Effector memory CD8-positive, alpha-beta T cell (primary cell): ENCODE measurements at places on chromosomes 2 and 18.

- H3K36me3 ChIP-seq = peaks cover 9% of the 10 kb centered on the region
- H3K4me1 ChIP-seq = peaks cover 14% of the 10 kb centered on the region
- no peak for DNase-seq
- H3K4me3 ChIP-seq = no peak overlapping the region
Observed at GRCh38 chr18:79203017-79203605, 133.9 kb downstream of the ATP9B start.

DNA sequence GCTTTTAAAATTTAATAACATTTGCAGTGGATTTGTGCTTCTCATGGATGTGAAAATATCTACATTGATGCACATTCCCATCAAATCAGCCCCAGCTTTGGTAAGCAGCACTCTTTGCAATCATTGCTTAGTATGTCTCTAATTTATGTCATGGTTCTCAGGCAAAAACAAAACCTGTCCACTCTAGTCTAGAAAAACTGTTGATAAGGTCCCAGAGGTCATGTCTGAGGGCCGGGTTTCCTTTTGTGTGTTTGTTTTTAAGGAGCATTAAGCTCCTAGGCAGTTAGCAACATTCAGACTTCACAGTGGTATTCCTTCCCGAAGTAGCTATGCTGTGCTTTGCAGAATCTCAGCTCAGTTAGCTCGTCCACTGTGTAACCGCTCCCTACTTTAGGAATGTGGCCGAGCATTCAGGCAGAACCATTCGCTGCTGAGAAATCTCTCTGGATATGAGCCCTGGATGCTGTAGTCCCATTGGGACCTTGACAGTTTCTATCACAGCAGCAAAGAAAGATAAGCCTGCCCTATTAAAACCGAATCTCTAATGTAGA lies 4.0 kb downstream of the DIPK1C start:
- H3K27me3 ChIP-seq = peaks cover 39% of the 10 kb centered on the region
- H3K27ac ChIP-seq = no peak overlapping the region
- H3K36me3 ChIP-seq = no peaks in the 10 kb centered on the region
- no peak overlapping the region for H3K4me3 ChIP-seq

GRCh38 chr2:196262606-196263005 lies 91.2 kb upstream of the STK17B start:
- H3K27me3 ChIP-seq = no peaks in the 10 kb centered on the region
- H3K4me3 ChIP-seq = peak overlapping the region; percentile 74
- H3K36me3 ChIP-seq = peaks cover 5% of the 10 kb centered on the region
- peaks cover 49% of the 10 kb centered on the region for H3K4me1 ChIP-seq
- no peak for DNase-seq
- peak overlapping the region; percentile 93 for H3K27ac ChIP-seq

- no peaks in the 10 kb centered on the region for H3K27me3 ChIP-seq
- peaks cover 8% of the 10 kb centered on the region for H3K36me3 ChIP-seq
- peak overlapping the region; percentile 38 for H3K4me3 ChIP-seq
- peak overlapping the region; percentile 66 for H3K27ac ChIP-seq
- no peak for DNase-seq
- H3K4me1 ChIP-seq = peaks cover 39% of the 10 kb centered on the region
Observed at GRCh38 chr2:101710036-101710435, 12.5 kb downstream of the MAP4K4 start.

GRCh38 chr18:50956116-50956515 lies 11.7 kb upstream of the ELAC1 start:
- H3K27ac ChIP-seq = no peak overlapping the region
- H3K4me3 ChIP-seq = no peak overlapping the region
- no peak for DNase-seq
- H3K27me3 ChIP-seq = no peaks in the 10 kb centered on the region
- H3K36me3 ChIP-seq = no peaks in the 10 kb centered on the region

DNA sequence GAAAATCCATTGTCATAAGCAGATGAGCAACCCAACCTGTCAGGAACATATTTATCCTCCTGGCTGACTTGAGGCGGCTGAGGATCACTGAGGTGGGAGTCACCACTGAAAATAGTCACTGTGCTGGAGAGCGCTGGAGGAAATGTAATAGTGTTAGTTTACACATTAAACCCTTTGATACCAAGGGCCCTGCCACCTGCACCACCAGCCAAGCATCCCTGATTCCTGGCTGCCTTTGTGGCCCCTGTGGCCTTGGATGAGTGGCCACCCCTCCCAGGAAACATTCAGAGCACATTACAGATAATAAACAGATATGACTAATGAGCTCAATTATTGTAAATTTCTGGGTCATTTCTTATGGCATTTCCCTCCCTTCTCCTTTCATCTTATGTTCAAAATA lies 105.9 kb downstream of the LYPD1 start:
- H3K27ac ChIP-seq = no peak overlapping the region
- H3K4me1 ChIP-seq = no peaks in the 10 kb centered on the region
- no peak for DNase-seq
- no peaks in the 10 kb centered on the region for H3K36me3 ChIP-seq
- no peak overlapping the region for H3K4me3 ChIP-seq

GRCh38 chr18:56836173-56836572 lies 185.0 kb downstream of the WDR7 start:
- peaks cover 1% of the 10 kb centered on the region for H3K4me1 ChIP-seq
- H3K4me3 ChIP-seq = no peak overlapping the region
- no peaks in the 10 kb centered on the region for H3K27me3 ChIP-seq
- peaks cover 6% of the 10 kb centered on the region for H3K36me3 ChIP-seq

- peaks cover 2% of the 10 kb centered on the region for H3K36me3 ChIP-seq
- no peak overlapping the region for H3K27ac ChIP-seq
- no peak for DNase-seq
- H3K4me1 ChIP-seq = peaks cover 2% of the 10 kb centered on the region
Observed at GRCh38 chr2:3107567-3107966, 270.1 kb downstream of the EIPR1 start.

GRCh38 chr2:80830891-80831290 lies 526.3 kb upstream of the LRRTM1 start:
- no peaks in the 10 kb centered on the region for H3K36me3 ChIP-seq
- DNase-seq = no peak
- no peak overlapping the region for H3K4me3 ChIP-seq
- no peak overlapping the region for H3K27ac ChIP-seq
- H3K4me1 ChIP-seq = no peaks in the 10 kb centered on the region

DNA sequence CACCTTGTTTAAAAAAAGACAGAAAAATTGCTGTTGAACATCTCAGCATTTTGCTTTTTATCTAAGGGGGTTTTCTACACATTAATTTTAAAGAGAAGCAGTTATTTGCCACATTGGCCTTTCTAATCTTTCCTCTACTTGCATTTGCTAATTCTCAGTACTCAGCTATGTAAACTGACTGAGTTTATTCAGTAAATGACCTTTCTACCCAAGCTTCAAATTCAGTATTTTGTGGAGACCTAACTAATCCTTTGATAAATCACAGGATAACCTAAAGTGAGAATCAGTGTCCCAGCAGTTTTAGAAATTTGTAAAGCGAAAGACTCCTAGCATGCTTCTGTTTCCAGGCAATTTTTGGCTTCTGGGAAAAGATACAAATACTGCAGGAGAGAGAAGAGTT lies 288.4 kb downstream of the ASXL3 start:
- H3K27me3 ChIP-seq = no peaks in the 10 kb centered on the region
- no peaks in the 10 kb centered on the region for H3K36me3 ChIP-seq
- H3K27ac ChIP-seq = no peak overlapping the region

DNA sequence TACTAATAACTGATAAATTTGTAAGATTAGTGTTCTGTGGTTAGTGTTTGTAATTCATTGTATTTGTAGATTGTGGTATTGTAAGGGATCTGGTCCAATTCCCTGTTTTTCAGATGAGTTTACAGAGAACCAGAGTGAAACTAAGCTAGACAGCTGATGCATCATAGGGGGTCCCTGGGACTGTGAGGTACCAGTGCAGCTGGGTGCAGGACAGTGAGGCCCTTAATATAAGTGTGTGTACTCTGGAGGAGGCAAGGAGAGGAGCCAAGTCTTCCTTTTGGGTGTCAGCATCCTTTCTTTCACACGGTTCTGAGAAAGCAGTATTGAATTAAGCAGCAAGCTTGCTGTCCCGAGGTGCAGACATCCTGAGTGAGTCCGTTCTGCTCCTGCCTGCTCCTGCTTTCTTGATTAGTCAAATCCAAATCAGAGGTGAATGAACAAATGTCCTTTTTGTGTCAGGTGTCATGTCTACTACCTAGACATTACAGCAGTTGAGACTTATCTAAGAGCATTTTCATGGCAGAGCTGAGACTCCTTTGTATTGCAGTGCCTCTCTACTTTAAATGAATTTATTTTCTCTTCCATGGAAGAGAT lies 194.9 kb downstream of the MCFD2 start:
- H3K36me3 ChIP-seq = peaks cover 6% of the 10 kb centered on the region
- H3K27me3 ChIP-seq = no peaks in the 10 kb centered on the region
- no peak overlapping the region for H3K4me3 ChIP-seq
- DNase-seq = no peak
- H3K4me1 ChIP-seq = peaks cover 67% of the 10 kb centered on the region

DNA sequence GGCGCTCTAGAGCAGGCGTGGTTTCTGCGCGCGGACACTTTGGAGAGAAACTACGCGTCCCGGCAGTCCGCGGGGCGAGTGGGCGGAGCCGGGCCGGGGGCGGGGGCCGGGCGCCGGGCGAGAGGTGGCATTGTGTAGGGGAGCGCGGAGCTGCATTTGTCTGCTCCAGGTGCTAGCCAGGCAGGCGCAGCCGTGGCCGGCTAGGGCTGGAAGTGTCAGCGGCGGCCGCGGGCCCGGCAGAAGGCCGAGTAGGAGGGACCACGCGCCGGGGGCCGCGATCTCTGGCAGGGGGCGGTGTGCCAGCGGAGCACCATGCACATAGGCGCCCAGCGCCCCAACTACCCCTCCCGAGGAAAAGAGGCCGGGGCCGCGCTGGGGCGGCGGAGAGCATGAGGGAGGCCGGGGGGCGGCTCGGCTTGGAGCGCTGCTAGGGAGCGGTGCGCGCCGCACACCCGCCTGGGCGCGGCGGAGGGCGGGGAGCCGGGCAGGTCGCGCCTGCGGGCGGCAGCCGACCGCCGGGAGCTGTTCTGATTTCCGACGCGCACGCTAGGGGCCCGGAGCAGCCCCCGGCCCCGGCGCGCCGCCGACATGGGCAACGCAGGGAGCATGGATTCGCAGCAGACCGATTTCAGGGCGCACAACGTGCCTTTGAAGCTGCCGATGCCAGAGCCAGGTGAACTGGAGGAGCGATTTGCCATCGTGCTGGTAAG lies at the start of gene FMNL2:
TSS of gene FMNL2 (plus strand) at position 159 of the 710 bp plus-strand sequence.
- peak within 1 kb of the TSS; percentile 78 for H3K4me3 ChIP-seq
- no peak for DNase-seq
- H3K27ac ChIP-seq = no peak within 1 kb of the TSS

DNA sequence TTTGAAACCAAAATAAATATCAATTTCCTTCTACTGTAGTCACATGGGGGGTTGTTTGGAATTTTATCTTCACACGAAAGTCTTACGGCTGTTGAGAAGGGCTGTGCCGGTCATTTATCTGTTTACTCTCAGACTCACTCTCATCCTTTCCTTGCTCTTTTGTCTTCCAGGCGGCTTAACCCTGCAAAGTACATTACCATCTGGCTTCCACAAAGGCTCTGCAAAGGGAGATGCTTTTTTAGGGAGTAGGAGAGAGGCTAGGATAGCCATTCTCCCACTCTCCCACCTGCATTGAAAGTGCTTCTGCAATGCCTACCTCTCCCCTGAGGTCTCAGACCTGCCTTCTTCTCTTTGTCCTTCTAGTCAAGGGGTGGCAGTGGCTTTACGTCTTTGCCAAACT lies 247.6 kb downstream of the MEIS1 start:
- no peaks in the 10 kb centered on the region for H3K36me3 ChIP-seq
- no peaks in the 10 kb centered on the region for H3K27me3 ChIP-seq
- H3K4me3 ChIP-seq = no peak overlapping the region
- no peak overlapping the region for H3K27ac ChIP-seq
- no peaks in the 10 kb centered on the region for H3K4me1 ChIP-seq

DNA sequence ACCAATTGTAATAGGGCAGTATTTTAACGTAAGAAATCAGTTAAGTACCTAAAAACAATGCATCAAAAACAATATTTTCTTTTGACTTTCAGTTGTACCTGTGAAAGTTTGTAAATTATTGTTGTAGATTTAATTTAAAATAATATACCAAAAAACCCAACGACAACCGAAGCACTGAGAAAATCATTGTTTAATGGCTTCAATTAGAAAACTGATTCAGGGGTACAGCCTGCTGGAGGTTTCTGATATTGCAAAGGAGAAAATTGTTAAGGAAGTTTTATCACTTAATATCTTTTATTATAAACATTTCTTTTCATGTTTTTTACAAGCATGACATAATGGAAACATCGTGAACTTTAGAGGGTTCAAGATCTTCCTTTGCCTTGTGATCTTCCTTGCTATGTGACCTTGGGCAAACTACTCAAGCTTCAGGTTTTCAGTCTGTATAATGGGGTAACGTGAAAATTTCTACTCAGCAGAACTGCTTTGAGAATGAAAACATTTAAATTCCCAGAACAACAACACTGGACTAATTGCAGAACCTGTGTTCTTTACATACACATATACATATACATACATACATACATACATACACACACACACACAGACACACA lies 76.3 kb upstream of the GLS start:
- H3K4me3 ChIP-seq = no peak overlapping the region
- no peak for DNase-seq
- H3K4me1 ChIP-seq = no peaks in the 10 kb centered on the region
- H3K36me3 ChIP-seq = no peaks in the 10 kb centered on the region

DNA sequence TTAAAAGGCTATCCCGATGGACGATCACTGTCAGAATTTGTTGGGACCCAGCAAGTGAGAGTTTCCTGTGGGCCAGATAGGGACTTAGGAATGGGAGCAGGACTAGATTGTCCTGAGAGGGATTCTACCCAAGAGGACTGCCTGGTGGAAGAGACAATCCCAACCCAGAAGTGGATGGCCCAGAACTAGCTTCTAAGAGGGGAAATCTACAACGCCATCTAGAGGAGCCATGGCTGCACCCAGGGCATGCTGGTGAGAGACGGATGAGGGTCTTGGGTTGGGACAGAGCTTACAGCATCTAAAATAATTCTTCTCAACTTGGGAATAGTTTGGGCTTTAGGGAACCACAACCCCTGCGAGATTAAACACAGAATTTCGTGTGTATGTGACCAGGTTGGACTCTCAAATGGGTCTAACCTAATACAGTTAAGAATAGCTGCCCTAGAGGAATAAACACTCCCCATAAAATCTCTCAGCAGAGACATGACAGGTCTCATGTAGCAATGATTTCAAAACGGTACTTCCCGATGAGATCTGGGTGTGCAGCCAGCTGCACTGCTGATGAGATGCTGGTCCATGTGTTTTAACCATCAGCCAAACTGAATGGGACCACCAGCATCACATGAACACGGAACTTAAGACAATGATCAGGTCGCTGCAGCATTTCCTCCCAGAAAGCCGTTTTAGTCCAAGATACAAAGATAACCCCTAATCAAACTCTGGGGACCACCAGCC lies 50.8 kb downstream of the CCBE1 start:
- no peak overlapping the region for H3K4me3 ChIP-seq
- H3K36me3 ChIP-seq = no peaks in the 10 kb centered on the region
- no peaks in the 10 kb centered on the region for H3K4me1 ChIP-seq
- H3K27me3 ChIP-seq = no peaks in the 10 kb centered on the region
- DNase-seq = no peak

DNA sequence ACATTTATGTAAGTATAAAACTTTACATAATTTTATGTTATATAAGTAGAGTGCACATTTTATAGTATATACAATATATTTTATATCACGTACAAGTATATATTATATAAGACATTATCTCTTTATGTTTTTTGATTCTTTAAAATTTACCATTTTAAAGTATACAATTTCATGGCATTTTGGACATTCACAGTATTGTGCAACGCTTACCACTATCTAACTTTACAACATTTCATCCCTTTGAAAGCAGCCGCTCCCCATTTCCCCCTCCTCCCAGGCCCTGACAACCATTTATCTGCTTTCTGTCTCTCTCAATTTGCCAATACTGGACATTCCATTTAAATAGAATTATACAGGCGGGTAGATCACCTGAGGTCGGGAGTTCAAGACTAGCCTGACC lies 512.5 kb downstream of the TSN start:
- DNase-seq = no peak
- no peaks in the 10 kb centered on the region for H3K4me1 ChIP-seq
- H3K36me3 ChIP-seq = no peaks in the 10 kb centered on the region
- no peaks in the 10 kb centered on the region for H3K27me3 ChIP-seq
- H3K27ac ChIP-seq = no peak overlapping the region
